ENCODE measurements at places on chromosomes 3 and 15.

DNA sequence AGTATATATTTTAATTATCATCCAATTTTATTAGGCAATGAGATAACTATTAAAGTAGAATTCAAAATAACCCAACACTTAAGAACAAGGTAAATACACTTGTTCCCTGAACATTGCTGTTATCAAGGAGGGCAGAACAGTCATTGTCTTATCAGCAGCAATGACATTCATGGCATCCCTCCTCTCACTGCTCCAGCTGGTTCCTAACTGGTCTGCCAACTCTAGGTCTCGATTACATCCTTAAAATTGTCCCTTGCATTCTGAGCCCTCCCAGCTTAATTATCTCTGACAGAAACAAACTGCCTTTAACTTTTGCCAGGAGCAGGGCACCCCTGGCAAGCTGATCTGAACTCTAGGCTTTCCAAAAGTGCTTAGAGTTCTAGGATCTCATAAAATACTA, 14.0 kb upstream of the DYNC1LI1 start:
- DNase-seq, result no peak

DNA sequence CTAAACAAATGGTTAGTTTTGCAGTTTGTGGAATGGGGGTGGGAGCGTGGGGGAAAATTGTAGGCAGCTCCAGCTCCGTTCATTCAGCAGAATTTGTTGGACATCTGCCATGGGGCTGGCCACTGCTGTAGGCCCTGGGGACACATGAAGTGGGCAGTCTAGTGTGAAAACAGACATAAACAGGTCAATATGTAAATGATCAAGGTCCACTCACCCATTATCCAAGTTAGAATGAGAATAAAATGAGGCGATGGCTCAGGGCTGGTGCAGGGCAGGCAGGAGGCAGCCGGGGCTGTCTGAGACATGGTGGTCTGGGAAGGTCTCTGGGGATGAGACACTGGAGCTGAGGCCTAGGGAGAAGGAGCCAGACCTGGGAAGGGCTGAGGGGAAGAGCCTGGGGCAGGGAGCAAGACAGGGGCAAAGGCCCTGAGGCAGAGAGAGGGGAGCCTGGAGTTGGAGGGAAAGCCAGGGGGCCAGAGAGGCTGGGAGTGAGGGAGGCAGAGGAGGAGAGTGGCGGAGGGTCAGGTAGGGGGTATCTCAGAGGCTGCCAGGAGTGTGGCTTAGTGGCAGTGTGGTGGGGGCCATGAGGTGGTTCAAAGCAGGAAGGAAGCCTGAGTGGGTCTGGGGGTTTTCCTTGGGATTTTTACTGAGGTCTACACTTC, 6.2 kb upstream of the SLC6A6 start:
- no peak for DNase-seq

DNA sequence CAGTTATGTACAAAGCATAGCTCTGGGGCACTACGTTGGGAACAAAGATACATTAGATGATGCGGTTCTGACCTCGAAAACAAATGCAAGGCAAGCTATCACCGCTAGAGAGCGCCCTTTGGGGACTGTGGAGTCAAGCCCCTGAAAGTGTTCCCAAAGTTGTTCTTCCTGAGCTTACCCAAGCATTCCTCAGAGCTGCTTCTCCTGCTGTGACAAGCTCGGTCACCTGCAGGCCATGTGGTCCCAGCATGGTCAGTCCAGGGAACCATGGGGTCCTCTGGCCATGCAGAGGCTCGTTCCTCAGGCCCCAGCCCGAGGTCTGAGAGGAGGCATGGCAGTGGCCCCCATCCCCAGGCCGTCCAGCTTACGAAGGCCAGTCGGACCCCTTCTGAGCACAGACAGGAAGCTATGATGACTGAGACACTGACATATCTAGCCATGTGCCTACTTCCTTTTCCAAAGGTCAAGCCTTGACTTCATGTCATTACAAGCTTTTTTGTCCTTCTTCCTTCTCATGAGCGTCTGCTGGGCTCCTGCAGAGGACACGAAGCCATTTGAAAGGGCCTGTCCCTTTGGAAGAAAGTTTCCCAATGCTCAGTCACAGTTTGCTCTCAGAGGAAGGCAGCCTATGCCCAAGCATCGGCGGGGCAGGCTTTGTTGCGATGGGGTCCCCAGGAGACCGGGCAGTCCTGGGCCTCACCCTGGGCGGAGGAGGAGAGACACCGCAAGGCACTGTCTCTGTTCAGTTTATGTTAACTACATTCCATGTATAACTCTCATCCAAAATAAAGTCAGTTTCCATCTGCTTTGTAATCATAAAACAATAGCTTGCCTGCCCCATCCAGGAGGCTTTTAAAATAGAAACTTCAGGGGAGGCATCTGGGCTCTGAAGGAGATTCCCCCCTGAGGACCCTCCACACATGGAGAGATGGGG, 79.3 kb downstream of the ATP10A start:
- DNase-seq, result peak; percentile 21

DNA sequence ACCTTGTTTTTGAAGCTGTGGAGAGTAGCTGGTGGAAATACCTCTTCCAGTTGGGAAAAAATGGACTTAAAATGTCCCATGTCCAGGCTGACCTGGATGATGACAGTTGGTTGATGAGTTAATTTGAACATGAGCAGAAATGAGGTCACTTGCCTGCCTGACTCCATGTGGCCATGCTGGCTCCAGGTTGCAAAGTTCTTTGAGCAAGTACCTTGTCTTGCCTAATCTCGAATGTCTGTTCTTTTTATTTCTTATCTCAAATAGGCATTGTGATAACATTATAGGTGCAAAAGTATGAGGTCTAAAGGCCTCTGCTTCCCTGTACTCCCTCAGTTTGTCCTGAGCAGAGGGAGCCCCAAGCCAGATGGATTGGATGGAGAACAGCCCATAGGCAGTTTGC, 9.0 kb downstream of the MAPKBP1 start:
- DNase-seq, result no peak

GRCh38 chr15:42692997-42693396, 43.9 kb downstream of the CDAN1 start:
- no peak for DNase-seq

- DNase-seq, result no peak
Measured at GRCh38 chr15:93997071-93997658, 234.2 kb upstream of the MCTP2 start.

GRCh38 chr15:90217671-90218394, 15.9 kb downstream of the CIB1 start:
- DNase-seq, result no peak

Data from activated T-helper 1 cell treated with anti-CD3 and anti-CD28 coated beads, Interleukin-2, amount 50 U/mL, for 16 hours (primary cell).